ENCODE measurements at places on chromosomes 5 and 9.

- DNase-seq = peak; percentile 15
These were observed at the start of gene AFAP1L1 for GRCh38 chr5:149271716-149272563. Gene AFAP1L1, plus strand, starts transcription at chr5:149271859. Its CDS starts 110 bp downstream, at chr5:149271969.

- DNase-seq = no peak
These were observed 149.7 kb downstream of the SEMA6A start for GRCh38 chr5:116424951-116425350.

- no peak for DNase-seq
These were observed at the start of gene S1PR3 for GRCh38 chr9:88991066-88992034. Gene S1PR3, plus strand, starts transcription at chr9:88991468. Its CDS starts 9,733 bp downstream, at chr9:89001201.

DNA sequence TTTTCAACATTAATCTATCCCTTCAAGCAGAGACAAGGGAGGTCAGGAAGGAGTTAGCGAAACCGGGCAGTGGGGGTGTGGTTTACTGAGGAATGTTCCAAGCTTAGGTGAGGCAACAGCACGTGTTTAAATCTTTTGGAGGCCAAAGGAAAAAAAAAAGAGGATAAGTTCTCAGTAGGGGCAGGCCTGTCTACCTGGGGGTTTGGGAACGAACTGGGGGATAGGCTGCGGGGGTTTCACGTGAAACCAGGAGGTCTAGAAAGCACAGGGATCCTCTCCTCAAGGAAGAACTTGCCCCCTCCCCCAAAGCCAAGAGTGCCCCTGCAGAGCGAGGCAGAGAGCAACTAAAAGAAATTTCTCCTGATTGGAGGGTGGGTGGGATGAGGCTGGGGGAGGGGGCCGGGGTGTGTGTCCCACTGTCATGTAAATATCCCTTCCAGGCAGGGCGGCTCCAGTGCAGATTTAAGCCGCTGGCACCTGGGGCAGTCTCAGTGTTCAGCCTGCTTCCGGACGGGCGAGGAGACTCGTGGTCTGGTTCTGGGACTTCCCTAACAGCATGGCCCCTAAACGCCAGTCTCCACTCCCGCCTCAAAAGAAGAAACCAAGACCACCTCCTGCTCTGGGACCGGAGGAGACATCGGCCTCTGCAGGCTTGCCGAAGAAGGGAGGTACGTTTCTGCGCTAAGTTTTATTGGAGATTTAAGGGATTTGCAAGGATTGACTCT lies 5.5 kb upstream of the SET start:
- no peak for DNase-seq

DNA sequence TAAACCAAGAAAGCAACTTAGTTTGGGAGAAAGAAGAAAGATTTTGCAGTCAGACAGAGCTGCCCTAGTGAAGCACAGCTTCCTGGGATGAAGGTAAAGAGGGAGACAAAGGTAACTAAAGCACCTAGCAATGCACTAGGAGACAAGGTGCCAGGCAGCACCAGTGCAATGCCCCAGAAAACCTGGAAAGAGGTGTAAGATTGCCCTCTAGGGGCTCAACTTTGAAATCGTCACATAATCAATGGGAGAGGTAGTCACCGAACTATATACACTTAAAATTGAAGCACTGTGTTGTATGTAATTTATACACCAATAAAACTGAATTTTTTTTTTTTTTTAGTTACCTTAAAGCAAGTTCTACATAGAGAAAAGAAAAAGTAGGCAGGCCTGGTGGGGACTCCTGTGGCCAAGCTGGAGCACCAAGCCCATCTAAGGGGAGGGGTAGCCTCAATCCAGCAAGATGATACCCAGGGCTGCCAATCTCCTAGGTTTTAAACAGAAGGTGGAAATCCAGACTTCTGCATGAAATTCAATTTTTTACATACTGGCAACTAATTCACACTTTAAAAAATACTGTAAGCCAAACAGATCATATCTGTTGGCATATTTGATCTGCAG lies 48.2 kb downstream of the CDK5RAP2 start:
- DNase-seq = no peak

- DNase-seq = no peak
These were observed 57.1 kb upstream of the PTPN3 start for GRCh38 chr9:109555215-109555614.

- no peak for DNase-seq
These were observed 53.9 kb upstream of the RORB start for GRCh38 chr9:74443036-74443750.

DNA sequence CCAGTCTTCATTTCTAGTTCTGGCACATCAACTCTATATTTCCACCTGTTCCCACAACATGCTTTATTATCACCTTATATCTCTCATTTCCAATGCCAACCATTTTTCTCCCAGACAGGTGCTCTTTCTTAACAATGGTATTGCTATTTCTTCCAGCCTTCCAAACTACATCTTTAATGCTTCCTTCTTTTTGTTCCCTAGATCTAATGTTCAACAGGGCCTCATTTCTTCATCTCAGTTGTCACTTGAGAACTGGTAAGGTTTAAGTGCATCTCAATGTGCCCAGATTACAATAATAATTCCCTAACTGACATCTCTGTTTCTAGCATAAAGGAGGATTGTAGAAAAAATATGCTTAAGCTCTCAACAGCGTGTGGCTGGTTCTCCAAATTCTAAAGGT lies 272.6 kb downstream of the COX7C start:
- no peak for DNase-seq

DNA sequence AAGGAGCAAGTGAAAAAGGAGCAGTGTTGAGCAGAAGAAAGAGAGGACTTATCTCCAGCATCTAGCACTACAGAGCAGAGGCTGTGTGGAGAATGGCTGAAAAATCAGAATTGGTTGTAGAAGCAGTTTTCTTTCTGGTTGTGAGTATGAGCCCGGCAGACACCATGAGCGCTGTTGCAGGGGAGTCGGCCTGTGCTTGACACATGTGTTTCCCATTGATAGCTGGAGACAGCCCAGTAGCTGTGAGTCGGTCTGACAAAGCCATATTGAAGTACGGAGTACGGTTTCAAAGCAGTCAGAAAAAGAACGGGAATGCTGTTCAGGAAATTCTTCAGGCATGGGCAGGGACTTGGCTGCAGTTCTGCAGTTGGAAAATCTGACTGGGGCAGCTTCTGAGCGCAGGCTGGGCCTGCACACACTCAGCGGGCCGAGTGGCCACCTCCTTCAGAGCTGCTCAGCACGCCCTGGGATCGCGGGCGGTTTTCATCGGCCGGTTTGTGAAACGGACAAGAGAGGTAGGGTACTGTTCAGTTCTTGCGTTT lies at the start of gene SGCD:
Gene SGCD (plus strand): TSS at position 447 of the 542 bp plus-strand sequence.
- DNase-seq = no peak

DNA sequence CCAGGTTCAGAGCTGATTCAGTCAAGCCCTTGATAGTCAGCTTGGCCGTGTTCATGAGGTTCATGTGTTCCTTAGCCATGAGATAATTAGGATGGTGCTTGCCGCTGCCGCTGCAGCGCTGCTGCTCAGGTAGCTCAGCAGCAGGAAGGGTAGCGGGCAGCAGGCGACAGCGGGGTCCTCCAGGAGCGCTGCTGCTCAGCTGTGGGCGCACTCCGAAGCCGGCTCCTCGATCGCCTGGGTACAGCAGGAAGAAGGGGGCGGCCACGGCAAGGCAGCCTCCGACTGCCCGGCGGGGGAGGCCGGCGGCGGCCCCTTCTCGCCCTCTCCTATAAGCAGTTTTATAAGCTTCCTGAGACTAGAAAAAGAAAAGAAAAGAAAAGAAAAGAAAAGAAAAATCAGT lies 1253.6 kb downstream of the EFNA5 start:
- no peak for DNase-seq

DNA sequence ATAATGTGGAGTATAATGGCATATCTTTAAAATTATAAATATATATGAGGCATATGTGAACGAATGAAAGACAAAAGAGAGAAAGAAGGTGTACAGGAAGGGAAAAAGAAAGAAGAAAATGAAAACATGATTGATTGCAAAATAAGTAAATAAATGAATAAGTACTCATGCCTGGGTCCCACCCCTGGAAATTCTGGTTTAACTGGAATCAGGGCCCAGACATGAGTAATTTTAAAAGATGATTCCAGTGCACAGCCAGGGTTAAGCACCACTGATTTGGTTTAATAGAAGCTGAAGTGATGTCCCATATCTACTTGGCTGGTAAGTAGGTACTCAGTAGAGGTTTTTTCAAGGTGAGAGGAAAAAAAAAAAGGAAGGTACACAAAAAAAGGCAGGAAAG lies 34.0 kb upstream of the HOMER1 start:
- no peak for DNase-seq

DNA sequence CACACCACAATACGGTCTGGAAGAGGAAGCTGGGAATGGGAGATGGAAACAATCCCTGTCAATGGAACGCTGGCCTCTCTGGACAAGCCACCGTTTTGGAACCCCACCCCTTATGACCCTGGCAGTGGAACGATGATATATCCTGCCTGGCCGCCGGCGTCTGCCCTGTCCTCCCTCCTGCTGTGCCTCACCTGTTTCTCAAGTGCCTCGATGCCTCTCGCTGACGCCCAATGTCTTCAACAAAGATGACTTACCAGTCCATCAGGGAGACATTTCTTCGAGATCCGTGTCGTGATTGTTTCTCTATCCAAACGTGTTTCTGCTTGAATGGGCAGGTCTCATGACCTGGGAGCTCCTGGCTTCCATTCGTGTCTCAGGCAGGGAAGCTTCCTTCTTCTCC lies 476.5 kb downstream of the SPATA31A7 start:
- DNase-seq = no peak

GRCh38 chr5:132458651-132459030 lies 31.9 kb downstream of the IRF1 start:
- no peak for DNase-seq

DNA sequence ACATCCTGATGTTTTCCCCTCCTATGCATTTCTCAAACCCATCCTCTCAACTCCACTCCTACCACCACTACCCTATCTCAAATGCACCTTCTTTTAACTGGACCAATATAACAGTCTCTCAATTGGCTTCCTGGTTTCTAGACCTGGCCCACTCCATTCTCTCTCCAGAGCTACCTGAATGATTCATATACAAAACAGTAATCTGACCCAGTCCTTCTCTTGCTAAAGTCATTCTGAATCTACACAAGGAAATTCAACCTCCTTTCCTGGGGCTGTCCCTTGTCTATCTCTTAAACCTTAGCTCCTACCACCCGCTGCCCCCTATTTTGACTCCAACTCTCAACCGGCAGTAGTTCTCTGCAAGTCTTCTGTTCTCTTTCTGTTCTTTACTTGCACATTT lies 97.2 kb downstream of the PCSK1 start:
- DNase-seq = no peak

GRCh38 chr9:72038890-72039410 lies 21.5 kb downstream of the C9orf57 start:
- DNase-seq = peak; percentile 53

DNA sequence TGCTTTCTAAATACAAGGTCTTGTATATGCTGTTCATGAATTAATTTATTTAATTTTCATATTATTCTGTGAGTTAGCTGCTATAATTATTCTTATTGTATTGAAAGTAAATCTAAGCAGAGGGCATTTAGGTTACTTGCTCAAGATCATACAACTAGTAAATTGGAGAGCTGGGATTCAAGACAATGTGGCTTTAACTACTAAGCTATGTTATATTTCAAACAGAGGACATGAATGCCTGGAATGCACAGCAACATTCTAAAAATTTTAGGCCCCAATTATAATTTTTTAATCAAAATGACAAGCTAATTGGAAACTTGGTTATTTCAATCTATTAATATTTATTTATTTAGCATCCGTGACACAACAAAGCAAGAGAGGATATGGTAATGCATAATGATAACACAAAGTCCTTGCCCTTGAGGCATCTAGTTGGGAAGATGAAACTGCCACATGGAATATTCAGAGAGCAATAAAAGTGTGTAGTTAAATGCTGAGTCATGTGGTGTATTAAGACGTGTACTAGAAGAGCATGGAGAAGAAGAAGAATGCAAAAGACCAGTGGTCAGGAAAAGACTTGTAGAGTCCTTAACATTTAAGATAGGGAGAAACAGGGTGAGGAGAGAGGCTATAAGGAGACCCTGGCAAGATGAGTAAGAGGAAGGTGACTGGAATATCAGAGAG lies 24.4 kb downstream of the CTXN3 start:
- DNase-seq = no peak

- DNase-seq = no peak
These were observed 718.0 kb upstream of the CDH10 start for GRCh38 chr5:25362799-25363198.

DNA sequence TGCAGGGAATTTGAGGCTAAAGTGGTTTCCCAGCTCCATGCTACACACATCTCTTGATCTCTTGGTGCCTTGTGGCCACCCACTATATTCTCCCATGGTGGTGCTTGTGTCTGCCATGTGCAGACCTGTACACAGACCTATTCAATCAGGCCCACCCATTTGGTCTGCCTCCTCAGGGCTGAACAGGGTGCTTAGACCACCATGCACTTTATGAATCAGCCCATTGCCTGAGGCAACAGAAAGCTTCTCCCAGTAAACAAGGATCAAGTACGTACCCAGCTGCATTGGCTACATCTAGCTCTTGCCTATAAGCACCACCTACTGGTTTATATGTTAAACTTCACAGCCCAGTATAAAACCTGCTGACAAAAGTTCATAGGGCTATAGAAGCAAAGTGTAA lies 664.3 kb upstream of the EDIL3 start:
- DNase-seq = no peak

- no peak for DNase-seq
These were observed 61.8 kb downstream of the ITGA1 start for GRCh38 chr5:52849544-52849943.

DNA sequence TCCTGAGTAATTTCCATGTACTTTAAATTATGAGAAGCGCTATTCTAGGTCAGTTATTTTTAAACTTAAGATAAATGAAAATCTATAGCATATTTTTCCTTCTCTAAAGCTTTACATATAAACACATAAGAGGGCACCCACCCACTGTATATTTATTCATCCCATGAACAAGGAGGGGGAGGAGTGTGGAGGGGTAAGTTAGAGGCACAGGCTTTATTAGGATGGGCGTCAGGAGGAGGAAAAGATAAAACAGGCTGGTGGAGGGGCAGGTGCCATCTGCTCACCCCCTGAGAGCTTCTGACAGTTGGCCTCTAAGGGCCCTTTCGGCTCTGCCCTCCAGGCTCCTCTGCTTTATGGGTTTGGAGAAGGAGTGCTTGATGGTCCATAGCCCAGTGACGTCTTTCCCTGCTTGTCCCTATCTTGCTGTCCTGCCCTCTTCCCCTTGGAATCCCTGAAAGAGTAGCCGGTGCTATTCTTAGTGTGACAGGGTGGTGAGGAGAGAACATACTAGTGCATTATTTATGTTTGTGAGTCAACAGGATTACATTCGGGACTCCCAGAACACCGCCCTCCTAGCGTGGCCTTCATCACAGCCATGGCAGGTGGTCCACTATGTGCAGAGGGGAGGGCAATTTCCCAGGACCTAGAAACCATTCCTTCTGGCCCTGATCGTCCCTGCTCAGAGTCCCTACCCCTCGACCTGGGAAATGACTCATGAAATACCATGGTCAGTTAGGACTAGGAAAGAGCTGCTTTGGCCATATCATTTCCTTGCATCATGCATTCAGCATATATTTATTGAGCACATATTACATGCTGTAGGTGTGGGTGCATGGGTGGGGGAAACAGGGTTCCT lies 7.9 kb upstream of the SYNPO start:
- DNase-seq = no peak

GRCh38 chr5:67693956-67694809 lies 497.6 kb upstream of the CD180 start:
- no peak for DNase-seq

GRCh38 chr5:57298985-57299491 lies 125.2 kb downstream of the GPBP1 start:
- DNase-seq = peak; percentile 74

GRCh38 chr9:34430843-34431437 lies 27.4 kb downstream of the FAM219A start:
- no peak for DNase-seq

- no peak for DNase-seq
These were observed 50.2 kb upstream of the LMX1B start for GRCh38 chr9:126563556-126563955.

- no peak for DNase-seq
These were observed 36.3 kb upstream of the CDKN2B start for GRCh38 chr9:22045423-22045822.

- no peak for DNase-seq
These were observed 17.8 kb downstream of the PHF2 start for GRCh38 chr9:93594041-93594756.

All from CD4-positive, alpha-beta memory T cell (primary cell).